Stimulated activated CD4-positive, alpha-beta T cell treated with anti-CD3 and anti-CD28 coated beads, Interleukin-15, amount 100 ng/mL, for 1 hour (primary cell): ENCODE measurements at places on chromosomes 1 and 21.
A peak's percentile ranks its signal among the peaks of the same experiment; 100 is the strongest.

GRCh38 chr1:26978901-26979300 lies 14.6 kb upstream of the TRNP1 start:
- DNase-seq, result no peak

- no peak for DNase-seq
Observed at GRCh38 chr1:19824541-19824940, 9.5 kb upstream of the RNF186 start.

- DNase-seq, result no peak
Observed at GRCh38 chr1:193451001-193451400, 264.6 kb upstream of the B3GALT2 start.

- no peak for DNase-seq
Observed at GRCh38 chr1:102190429-102190828, 193.7 kb upstream of the OLFM3 start.

GRCh38 chr21:42308161-42308913 lies 6.9 kb downstream of the TFF3 start:
- no peak for DNase-seq

DNA sequence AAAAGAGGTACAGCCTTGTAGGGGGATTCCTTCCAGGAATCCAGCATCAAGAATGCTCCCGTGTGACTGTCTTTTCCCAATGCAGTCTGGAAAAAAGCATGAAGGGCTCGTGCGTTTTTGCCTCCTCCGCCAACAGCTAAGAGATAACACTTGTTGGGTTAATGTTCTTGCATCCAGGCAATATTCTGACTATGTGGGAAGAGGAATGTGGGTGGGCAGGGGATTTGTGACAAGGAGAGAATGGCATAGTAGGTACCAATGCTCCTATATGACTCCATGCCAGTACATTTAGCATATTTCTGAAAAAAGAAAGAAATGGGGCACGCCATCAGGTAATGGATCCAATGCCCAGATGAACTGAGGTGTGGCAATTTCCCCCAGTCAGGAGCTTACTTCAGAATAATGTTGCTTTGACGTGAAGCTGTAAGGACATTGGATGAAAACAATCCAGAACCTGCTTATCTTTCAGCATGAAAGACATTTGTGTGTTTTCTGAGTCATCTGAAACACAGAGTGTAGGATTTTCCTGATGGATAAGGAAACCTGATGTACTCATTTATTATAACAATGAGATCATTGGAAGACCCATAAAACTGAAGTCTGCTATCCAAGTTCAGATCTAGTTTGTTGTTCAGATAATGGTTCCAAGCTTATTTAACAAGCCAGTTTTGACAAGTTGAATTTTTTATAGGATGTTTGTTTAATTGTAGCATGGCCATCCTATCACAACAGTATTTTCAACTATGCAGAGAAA lies 105.5 kb downstream of the LYPLAL1 start:
- no peak for DNase-seq

DNA sequence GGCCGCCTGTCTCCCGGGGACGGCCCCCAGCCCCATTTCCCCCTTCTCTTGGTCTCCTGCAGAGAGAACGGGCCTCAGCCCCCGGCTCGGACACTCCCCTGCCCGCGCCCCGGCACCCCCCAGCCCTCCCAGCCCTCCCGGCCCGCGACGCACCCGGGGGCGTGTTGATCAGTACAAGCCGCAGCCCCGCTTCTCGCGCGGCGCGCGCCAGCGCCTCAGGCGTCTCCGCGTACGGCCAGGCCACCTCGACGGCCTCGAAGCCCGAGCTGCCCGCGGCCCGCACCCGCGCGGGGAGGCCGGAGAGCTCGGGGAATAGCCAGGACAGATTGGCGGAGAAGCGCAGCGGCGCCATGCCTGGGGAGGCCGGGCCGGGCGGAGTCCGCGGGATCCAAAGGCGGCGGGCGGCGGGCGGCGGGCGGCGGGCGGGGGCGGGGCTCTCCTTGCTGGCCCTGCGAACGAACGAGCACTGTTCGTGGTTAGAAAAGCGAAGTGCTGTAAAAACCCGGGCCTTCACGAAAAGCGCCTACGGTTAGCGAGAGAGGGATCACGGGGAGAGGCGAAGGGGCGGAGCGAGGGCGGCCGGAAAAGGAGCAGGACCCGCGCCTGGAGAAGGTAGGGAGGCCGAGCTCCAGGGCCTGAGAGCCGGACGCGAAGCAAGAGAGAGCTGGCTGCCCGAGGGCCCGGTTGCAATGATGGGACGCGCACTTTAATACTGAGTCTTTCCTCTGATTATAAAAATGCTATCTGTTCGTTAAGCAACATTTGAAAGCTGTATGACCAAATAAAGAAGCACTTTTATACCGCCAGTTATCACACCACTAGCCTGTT lies at the start of gene HYI:
TSS of gene HYI (minus strand) at position 490 of the 828 bp plus-strand sequence. CDS start at position 352, 138 bp downstream.
- DNase-seq, result peak; percentile 27

- DNase-seq, result no peak
Observed at GRCh38 chr1:3015744-3016143, 5.5 kb upstream of the ACTRT2 start.

DNA sequence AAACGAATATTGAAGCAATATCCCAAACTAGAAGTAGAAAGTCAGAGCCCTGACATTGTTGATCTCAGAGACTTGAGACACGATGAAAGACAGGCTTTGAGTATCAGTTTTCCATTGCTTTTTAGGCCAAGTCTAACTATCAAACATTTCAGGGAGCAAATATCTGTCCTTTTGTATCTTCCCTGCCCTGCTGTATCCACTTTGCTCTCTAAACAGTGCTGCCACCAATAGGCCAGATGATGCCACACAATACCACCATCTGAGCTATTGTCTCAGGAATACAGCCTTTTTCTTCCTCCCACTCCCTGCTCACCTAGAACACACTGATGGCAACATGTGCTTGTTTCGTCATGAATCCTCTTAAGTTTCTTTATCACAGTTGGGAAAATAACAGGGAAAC lies 62.6 kb upstream of the SPAG17 start:
- no peak for DNase-seq

GRCh38 chr21:24014381-24014780 lies 1592.9 kb downstream of the MRPL39 start:
- no peak for DNase-seq

DNA sequence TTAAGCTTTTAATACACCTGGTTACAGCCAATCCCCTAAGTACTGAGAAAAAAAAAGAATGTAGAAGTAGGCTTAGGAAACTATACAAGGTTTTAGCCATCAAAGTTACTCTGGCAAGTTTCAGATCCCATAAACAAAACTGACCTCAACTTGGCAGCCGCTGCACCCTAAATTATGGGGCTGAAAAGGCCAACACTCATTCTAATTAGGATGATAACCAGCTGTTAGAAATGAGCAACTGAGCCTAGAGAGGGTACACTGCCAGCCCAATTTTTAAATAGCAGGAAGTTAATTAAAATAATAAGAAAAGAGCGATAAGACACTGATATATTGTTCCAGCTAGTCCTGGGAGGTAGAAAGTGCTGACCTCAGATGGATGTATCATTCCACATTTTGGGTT lies 105.7 kb upstream of the VAV3 start:
- no peak for DNase-seq

DNA sequence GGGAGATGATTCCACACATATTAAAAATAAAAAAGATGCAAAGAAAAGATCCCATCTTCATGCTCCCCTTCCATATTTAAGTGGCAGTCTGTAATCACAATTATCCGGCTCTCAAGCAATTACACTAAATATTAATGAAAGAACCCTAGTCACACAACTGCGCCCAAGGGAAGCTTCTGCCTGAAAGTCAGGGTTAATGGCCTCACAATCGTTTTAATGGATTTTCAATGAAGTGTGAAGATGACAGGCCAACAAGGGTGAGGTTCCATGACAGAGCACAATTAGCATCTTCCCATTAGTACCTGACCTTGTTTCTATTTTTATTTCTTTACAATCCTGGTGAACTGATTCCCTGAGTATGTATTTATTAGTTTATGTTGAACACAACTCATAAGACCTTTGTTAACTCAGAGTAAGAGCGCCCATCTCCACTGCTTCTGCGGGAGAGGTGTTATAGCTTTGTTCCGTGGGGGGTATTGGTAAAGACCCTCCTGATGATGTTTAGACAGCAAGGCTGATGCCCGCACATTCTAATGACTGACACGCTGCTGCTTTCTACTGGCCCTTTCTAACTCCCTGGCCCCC lies 80.9 kb downstream of the IER5 start:
- DNase-seq, result no peak

GRCh38 chr1:181587870-181588438 lies 104.6 kb downstream of the CACNA1E start:
- no peak for DNase-seq

DNA sequence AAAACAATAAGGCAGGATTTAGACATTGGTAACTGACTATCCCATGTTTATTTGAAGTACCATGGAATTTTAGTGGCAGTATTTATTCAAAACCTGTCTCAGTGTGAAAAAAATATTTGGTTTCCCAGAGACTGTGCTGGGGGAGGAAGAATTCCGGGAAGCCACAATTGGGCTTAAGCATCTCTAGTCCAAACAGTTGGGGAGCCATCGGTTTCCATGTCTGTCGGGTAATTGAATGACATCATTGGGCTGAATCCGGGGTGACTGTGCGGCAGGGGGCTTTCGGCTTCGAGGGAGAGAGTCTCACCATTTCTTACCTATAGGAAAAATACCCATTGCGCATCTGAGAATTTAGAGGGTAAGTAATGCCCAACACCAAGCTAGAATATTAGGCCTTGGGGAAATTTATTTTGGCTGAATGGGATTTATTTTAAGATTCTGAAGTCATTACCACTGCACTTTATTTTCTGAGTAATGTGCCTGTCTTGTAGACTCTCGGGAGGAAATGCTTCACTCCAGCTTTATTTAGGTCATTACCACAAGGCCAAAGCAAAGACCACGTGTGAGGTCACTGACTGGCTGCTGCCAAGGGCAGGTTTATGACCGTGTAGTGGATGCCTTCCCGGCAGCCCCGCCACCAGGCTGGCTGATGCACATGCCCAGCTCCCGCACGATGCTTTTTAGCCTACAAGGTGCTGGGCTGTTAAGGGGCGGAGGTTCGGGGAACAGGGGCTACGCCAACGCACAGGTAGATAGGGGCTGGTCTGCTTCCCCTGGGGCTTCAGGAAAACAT lies 23.1 kb upstream of the UMODL1 start:
- no peak for DNase-seq

- DNase-seq, result no peak
Observed at GRCh38 chr21:15058854-15059263, 5.9 kb downstream of the NRIP1 start.

GRCh38 chr1:231666937-231667608 lies 40.5 kb downstream of the DISC1 start:
- DNase-seq, result no peak

DNA sequence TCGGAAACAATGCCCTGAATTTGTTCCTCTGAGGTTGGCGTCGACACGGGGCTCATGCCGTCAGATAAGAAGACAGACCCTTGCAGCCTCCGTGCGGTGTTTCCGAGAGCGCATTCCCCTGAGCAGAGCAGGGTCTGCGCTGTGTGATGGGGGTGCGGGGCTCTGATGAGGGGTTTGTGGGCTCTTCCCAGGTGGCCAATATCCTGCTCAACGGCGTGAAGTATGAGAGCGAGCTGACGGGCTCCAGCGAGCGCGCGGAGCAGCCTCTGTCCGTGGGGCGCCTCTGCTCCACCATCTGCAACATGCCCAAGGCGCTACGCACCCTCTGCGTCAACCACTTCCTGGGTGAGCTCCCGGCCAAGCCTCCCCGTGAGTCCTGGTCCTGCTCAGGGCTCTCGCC lies 17.3 kb downstream of the SLC45A1 start:
- no peak for DNase-seq

DNA sequence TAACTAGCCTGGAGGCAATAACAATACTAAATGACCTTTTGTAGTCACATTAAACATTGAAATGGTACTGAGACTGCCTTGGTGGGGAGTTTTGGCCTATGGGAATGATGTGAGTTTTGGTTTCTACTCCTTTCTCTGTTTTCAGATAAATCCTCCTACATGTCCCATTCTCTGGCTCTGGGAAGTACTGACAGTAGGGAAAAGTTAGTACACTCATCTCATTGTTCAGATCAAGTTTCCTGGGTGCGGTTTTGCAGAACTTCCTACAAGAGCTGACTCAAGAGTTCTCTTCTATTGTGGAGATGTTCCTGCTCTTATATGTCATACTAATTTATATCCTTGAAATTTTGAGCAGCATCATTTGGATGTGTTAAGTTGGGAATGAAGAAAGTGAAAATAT lies 74.2 kb upstream of the MACF1 start:
- DNase-seq, result no peak

- DNase-seq, result no peak
Observed at GRCh38 chr1:229730573-229730972, 104.5 kb downstream of the URB2 start.

DNA sequence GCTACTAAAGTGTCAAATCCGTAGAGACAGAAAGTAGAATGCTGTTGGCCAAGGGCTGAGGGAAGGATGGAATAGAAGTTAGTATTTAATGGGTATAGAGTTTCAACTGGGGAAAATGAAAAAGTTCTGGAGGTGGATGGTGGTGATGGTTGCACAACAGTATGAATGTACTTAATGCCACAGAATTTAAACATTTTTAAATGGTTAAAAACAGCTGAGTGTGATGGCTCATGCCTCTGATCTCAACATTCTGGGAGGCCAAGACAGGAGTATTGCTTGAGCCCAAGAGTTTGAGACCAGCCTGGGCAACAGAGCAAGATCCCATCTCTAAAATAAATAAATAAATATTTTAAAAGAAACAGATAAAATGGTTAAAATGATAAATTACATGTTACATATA lies 44.5 kb downstream of the PIK3R3 start:
- DNase-seq, result no peak

- no peak for DNase-seq
Observed at GRCh38 chr1:31376375-31377134, 3.7 kb upstream of the FABP3 start.

DNA sequence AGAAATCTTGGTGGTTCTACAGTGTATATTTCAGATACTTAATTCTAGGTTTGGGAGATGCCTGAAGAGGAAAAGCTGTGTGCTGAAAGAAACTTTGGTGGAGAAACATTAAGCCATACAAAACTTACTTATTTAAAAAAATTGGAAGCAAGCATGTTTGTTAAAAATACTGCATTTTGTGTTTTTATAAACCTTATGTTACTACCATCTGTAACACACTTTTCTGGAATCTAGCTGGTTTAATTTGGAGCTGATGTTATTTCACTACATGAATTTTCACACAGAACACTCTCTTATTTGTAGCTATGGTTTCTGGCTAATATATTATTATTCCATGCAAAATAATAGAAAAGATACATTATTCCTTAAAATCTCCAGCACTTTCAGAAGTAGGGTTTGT lies 710.7 kb downstream of the ADGRL2 start:
- DNase-seq, result no peak

- no peak for DNase-seq
Observed at GRCh38 chr21:44740742-44741141, 29.4 kb upstream of the TSPEAR start.
